Tongue (tissue), 3 donors: ENCODE measurements at places on chromosomes 13 and 19. TPM values are rescaled to one million over a fixed set of nuclear protein-coding genes. Genes with fewer than 3 reads are reported as not detected.

DNA sequence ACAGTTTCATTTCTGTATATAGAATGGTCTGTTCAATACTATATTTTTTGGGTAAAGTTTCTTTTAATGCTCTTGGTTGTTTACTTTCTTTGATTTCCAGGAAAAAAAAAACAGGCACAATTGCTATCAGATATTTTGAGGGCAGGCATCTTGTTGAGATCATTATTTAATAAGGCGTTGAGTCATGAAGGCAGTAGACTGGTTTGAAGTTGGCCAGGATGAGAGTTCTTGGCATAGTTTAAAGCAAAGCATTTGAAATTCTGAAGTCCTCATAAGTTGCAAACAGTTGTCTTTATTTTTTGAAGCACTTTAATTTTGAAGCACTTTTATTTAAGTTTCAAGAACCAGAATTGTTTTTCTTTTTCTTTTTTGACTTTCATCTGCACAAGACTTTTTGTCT is 2.6 kb upstream of the ZNF175 start:
- DNase-seq, result no peak

GRCh38 chr13:97295283-97296182 is 73.4 kb downstream of the MBNL2 start:
- peak; percentile 87 for DNase-seq

GRCh38 chr13:110108348-110109139 is 198.4 kb downstream of the COL4A1 start:
- peak; percentile 85 for DNase-seq

DNA sequence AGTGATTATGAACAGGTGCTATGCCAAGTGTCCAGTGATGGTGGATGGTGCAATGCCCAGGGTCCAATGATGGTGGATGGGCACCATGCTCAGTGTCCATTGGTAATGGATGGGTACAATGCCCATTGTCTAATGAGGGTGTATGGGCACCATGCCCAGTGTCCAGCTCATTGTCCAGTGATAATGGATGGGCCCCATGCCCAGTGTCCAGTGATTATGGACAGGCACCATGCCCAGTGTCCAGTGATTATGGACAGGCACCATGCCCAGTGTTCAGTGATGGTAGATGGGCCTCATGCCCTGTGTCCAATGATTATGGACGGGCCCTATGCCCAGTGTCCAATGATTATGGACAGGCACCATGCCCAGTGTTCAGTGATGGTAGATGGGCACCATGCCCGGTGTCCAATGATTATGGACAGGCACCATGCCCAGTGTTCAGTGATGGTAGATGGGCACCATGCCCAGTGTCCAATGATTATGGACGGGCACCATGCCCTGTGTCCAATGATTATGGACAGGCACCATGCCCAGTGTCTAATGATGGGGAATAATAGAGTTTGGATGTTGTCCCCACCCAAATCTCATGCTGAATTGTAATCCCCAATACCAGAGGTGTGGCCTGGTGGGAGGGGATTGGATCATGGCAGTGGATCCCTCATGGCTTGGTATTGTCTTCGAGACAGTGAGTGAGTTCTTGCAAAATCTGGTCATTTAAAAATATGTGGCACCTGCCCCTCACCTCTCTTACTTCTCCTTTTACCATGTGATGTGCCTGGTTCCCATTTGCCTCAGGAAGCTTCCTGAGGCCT is 87.8 kb downstream of the ANKRD10 start:
- DNase-seq, result no peak

- DNase-seq, result peak; percentile 94
These were observed 1.6 kb downstream of the MEX3D start for GRCh38 chr19:1566392-1567115.

The KLK4 gene
- not detected for total RNA-seq

The DMWD gene
- 38.1 TPM for total RNA-seq
